ENCODE measurements at places on chromosomes 4 and X. TPM values are rescaled to one million over a fixed set of nuclear protein-coding genes. Genes with fewer than 3 reads are reported as not detected.

- no peaks in the 10 kb centered on the region for H3K36me3 ChIP-seq
- no peaks in the 10 kb centered on the region for H3K27me3 ChIP-seq
- no peak overlapping the region for H3K4me3 ChIP-seq
These were observed 7.5 kb upstream of the HAUS7 start for GRCh38 chrX:153477901-153478300.

DNA sequence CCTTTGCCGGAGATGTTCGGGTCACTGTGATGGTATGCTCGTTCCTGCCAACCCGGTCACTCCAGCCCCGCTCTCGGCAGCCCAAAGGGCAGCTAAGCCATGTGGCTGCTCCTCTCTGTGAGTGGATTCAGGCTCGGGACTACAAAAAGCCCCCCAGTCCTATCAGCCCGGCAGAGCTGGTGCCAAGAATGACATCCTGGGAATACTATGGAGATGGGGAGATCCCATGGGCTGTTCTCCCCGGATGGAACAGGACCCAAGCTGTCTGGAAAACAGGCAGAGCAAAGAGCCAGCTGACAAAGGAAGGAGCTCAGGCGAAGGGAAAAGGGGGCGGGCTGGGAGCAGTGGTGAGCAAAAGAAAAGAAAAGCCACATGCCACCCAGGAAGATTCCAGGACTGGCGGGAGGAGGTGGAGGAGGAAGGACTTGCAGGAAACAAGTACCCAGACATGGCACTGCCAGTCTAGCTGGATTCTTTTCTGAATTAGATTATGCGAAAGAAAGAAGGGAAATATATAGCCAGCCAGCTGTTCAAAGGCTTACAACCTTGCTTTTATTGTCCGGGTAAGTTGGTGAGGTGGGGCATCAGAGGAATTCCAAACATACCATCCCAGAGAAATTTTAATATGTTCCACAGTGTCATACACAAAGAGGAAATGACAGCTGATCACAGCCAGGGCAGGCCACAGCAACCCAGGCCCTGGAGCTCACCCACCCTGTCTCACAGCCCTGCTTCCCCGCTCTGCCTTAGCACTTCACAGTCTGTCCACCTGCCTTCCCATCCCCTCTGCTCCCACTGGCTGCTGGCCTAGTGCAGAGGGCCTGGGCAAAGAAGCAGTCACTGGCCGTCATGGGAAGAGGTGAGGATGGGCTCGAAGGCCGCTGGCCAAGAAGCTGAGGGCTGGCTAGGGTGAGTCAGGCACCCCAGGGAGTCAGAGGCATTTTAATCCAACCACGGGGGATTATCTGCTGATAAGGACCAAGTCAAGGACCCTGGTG is 3.4 kb downstream of the NDP start:
- H3K27ac ChIP-seq: no peak overlapping the region
- no peak overlapping the region for H3K4me3 ChIP-seq
- no peak for DNase-seq
- no peaks in the 10 kb centered on the region for H3K4me1 ChIP-seq

DNA sequence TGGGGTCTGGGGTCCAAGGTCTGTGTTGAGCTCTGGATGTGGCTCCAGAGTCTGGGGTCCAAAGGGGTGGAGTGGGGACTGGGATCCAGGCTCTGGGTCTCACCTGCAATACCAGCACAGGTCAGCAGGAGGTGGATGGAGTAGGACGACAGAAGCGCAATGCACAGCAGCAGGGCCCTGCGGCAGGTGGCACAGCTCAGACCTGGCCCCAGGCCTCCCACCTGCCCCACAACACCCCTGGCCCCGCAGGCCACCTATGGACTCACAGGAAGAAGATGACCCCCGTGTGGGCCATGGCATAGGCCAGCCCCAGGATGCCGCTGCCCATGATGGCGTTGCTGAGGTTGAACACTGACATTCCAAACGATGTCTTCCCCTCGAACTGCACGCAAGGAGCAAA is 3.4 kb downstream of the SLC38A5 start:
- H3K27ac ChIP-seq: no peak overlapping the region
- H3K4me3 ChIP-seq: no peak overlapping the region
- DNase-seq: no peak
- peaks cover 13% of the 10 kb centered on the region for H3K4me1 ChIP-seq
- no peaks in the 10 kb centered on the region for H3K36me3 ChIP-seq

DNA sequence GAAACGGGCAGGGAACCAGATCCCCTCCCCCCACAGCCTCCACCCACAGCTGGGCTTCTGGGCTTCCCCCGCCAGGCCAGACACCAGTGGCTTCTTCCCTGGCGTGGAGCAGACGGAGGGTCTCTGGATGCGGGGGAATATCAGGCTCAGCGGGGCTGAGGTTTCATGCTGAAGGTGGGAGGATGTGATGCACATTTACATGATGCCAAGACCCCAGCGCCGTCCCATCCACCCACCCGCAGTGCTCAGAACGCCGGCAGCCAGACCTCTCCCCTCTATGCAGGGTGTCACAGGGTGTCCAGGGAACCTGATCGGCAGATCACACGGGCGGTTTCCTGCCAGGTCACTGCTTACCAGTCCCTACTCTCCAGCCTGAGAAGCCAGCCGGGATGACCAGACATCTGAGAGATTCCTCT is 12.8 kb upstream of the TNIP2 start:
- H3K4me3 ChIP-seq: no peak overlapping the region
- no peaks in the 10 kb centered on the region for H3K27me3 ChIP-seq
- peaks cover 9% of the 10 kb centered on the region for H3K4me1 ChIP-seq
- H3K27ac ChIP-seq: no peak overlapping the region

- H3K4me1 ChIP-seq: no peaks in the 10 kb centered on the region
- H3K4me3 ChIP-seq: no peak overlapping the region
- no peaks in the 10 kb centered on the region for H3K27me3 ChIP-seq
- H3K27ac ChIP-seq: no peak overlapping the region
- DNase-seq: no peak
- H3K36me3 ChIP-seq: no peaks in the 10 kb centered on the region
These were observed 36.8 kb upstream of the SFRP2 start for GRCh38 chr4:153825691-153826090.

GRCh38 chr4:122003335-122003734 is 51.5 kb upstream of the TRPC3 start:
- H3K36me3 ChIP-seq: no peaks in the 10 kb centered on the region
- H3K27me3 ChIP-seq: no peaks in the 10 kb centered on the region
- no peak overlapping the region for H3K4me3 ChIP-seq
- no peak overlapping the region for H3K27ac ChIP-seq
- H3K4me1 ChIP-seq: no peaks in the 10 kb centered on the region
- DNase-seq: peak; percentile 5

DNA sequence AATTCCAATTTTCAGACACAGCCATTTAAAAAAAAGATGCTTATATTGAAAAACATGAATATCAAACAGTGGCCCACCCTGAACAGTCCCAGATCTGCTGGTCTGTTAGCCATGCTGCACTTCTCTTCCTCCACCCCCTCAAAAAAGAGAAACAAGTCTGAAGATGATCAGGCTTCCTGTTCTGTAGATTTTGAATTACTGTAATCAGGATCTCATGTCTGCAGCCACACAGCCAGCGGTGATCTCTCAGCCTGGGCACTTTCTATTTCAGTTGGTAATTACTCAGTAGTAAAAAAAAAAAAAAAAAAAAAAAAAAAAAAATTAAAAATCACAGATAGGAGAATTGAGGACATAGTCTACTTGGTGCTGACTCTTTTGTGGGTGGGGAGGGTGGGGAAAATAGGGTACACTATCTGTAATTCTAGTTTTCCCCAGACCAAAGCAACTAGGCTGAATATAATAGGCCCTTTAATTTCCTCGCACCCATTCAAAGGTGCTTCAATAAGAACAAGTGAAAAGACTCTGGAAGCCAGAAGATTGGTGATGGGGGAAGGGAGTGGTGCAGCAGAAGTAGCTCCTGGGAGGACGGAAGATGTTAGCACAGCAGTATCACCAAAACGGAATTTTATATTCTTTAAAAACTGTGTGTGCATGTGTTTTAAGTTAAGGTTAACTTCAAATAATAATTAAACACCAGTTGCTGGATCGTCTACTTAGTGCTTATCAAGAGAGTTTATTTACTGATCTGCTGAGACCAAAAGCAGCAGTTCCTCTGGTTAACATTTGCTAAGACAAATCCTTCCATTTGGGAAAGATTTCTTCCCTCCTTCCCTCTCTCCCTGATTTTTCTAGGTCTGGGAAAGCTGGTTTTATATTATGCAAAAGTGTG is 47.0 kb downstream of the SPRY1 start:
- H3K27ac ChIP-seq: no peak overlapping the region
- H3K27me3 ChIP-seq: no peaks in the 10 kb centered on the region
- H3K36me3 ChIP-seq: no peaks in the 10 kb centered on the region
- no peak for DNase-seq

DNA sequence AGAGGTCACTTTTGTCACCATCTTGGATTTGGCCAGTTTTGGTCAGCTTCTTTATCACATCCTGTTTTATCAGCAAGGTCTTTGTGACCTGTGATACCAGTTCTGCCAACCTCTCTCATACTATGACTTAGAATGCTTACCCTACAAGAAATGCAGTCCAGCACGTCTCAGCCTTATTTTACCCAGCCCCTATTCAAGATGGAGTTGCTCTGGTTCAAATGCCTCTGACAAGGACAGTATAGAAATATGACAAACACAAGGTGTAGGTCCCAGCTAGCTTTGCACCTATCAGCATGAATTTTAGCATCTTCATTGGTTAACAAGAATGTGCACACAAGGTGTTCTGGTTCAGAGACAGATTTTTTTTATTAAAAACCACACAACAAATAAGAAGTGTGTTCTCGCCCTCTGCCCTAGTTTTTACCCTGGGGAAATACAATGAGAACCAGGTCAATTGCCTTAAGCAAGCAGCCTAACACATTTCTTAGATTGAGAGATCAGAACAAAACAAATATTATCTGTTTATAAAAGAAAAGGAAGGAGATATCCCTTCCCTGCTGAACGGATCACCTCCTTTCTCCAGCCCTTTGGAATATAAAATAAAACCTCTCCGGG is 962.3 kb upstream of the PRKX start:
- H3K4me3 ChIP-seq: no peak overlapping the region
- DNase-seq: no peak
- H3K27ac ChIP-seq: no peak overlapping the region
- H3K4me1 ChIP-seq: no peaks in the 10 kb centered on the region
- no peaks in the 10 kb centered on the region for H3K36me3 ChIP-seq

DNA sequence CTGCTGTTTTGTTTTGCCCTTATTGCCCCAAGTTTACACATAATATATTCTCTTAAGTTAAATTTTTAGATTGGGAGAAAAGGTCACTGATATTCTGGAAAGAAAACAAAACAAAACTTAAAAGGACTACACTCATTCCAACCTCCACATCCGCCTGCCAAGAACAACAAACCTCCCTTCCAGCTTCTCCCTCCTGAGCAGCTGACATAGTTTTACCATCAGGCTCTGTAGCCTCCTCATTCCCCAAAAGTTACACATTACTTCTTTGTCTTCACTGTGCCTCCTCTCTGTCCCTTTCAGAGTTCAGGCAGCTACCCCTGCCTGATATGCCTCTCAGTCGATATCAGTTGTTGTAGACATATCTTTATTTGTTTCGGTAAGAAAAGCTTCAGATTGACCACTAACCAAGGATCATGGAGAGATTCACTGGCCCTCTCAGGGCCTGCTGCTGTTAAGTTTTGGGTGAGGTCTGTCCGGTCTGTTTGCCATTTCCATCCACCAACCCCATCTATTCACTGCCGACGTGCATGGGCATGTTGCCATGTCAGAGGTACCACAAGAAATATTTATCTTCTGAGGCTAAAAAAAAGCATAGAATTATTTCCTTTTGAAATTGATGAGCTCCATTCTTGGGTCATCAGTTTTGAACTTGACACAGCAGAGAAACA is 164.1 kb downstream of the GASK1B start:
- H3K4me3 ChIP-seq: no peak overlapping the region
- DNase-seq: no peak
- no peaks in the 10 kb centered on the region for H3K36me3 ChIP-seq
- H3K4me1 ChIP-seq: no peaks in the 10 kb centered on the region
- no peak overlapping the region for H3K27ac ChIP-seq
- H3K27me3 ChIP-seq: no peaks in the 10 kb centered on the region

- no peaks in the 10 kb centered on the region for H3K36me3 ChIP-seq
- no peaks in the 10 kb centered on the region for H3K27me3 ChIP-seq
- no peak overlapping the region for H3K4me3 ChIP-seq
These were observed 43.2 kb upstream of the CCDC149 start for GRCh38 chr4:24956091-24956490.

DNA sequence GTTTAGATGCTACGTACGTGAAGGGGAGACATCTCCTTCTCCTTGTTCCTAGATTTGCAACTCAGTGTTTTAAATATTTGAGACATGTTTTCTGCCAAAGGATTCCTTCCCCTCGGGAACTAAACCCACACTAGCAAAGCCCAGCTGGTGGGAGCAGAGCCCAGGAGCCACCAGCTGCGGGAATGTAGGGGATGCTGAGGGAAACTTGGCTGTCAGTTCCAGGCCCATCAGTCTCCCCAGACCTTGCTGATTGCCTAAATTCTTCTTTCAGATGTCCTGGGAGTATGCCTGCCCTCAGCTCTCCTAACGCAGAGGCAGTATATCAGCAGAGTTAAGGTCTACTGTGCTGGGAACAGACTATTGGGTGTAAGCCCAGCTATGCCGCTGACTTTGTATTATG is 630.0 kb upstream of the TENM3 start:
- no peak overlapping the region for H3K27ac ChIP-seq
- no peaks in the 10 kb centered on the region for H3K36me3 ChIP-seq
- no peak overlapping the region for H3K4me3 ChIP-seq
- no peaks in the 10 kb centered on the region for H3K27me3 ChIP-seq
- no peak for DNase-seq

GRCh38 chr4:69909195-69909594 is 21.7 kb upstream of the CSN1S1 start:
- H3K36me3 ChIP-seq: no peaks in the 10 kb centered on the region
- H3K27me3 ChIP-seq: no peaks in the 10 kb centered on the region
- no peak for DNase-seq
- no peaks in the 10 kb centered on the region for H3K4me1 ChIP-seq
- no peak overlapping the region for H3K27ac ChIP-seq

- H3K27ac ChIP-seq: no peak overlapping the region
- no peak for DNase-seq
- H3K4me1 ChIP-seq: no peaks in the 10 kb centered on the region
- H3K36me3 ChIP-seq: no peaks in the 10 kb centered on the region
- H3K4me3 ChIP-seq: no peak overlapping the region
- H3K27me3 ChIP-seq: no peaks in the 10 kb centered on the region
These were observed 186.0 kb downstream of the MID1IP1 start for GRCh38 chrX:38987198-38987651.

- peak; percentile 22 for DNase-seq
- peak overlapping the region; percentile 50 for H3K4me3 ChIP-seq
- H3K4me1 ChIP-seq: peaks cover 65% of the 10 kb centered on the region
- H3K27ac ChIP-seq: peak overlapping the region; percentile 6
These were observed 5.7 kb downstream of the SH3BP2 start for GRCh38 chr4:2798399-2799223.

DNA sequence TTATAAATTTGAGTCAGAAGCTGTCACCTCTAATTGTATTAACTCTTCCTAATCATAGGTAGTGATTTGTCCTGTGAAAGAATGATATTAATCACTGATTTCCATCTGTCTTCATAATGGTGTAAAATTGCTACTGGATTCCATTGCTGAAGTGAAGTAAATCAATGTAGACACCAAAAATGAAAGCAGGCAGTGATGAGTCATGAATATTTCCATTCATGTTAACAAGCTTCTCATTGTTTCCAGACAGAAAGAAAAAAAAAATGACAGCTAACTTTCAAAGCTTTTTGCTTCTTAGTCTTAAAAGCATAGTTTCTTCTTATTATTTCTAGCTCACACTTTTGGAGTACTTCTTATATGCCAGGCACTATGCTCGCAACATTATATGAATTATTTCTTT is 21.5 kb downstream of the FAM114A1 start:
- no peaks in the 10 kb centered on the region for H3K27me3 ChIP-seq
- H3K4me1 ChIP-seq: no peaks in the 10 kb centered on the region

The CDX4 gene
- not detected for polyA plus RNA-seq

The GAK gene
- polyA plus RNA-seq: 82.9 TPM

The MAGEB2 gene
- polyA plus RNA-seq: not detected

The CCSER1 gene
- polyA plus RNA-seq: 0.12 TPM

All from CD8-positive, alpha-beta memory T cell (primary cell).